ENCODE measurements at places on chromosomes 6 and 20.

GRCh38 chr6:49668083-49668511 lies 31.5 kb upstream of the RHAG start:
- DNase-seq = no peak

GRCh38 chr20:42472198-42472597 lies 717.5 kb downstream of the PTPRT start:
- DNase-seq = no peak

GRCh38 chr20:59018817-59019216 lies 412 bp upstream of the TUBB1 start:
- DNase-seq = no peak

- DNase-seq = no peak
Observed at GRCh38 chr6:41039060-41039998, at the start of gene UNC5CL. UNC5CL (minus strand) TSS chr6:41039221; CDS start chr6:41035074, 4,147 bp downstream.

GRCh38 chr20:59334651-59335300 lies 34.4 kb downstream of the EDN3 start:
- DNase-seq = no peak

GRCh38 chr6:46284475-46284874 lies 113.7 kb upstream of the ENPP5 start:
- DNase-seq = no peak

DNA sequence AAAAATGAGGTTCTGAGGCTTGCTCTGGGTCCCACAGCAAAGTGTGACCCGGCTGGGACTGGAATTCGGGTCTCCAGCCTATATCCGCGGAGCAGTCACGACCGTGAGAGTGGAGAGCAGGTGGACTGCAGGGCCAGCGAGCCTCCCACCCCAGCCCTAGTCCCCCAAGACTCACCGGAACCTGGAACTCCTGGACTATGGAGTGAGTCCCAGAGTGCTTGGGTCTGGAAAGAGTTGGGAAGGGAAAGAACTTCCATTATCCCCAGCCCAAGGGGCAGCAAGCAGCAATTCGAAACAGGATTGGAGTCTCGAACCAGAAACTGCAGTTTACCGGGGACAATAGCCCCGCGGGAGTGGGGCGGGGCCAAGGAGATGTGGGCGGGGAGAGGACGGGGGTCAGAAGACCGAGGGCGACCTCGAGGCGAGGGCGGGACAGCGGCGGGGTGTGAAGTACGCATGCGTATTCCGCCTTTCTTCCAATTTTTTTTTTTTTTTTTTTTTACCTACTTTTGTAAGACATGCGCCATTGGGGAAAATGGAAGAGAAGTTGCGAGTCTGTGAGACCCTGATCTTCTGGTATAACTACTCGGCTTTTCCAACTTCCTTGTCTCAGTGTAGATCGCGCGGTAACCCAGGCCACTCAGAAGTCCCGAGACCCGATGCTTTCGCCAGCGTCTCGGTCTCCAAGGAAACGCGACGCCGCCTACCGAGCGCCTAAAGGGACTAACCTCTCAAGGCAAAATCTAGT lies at the start of gene C20orf96:
C20orf96 (minus strand) TSS at position 667 of the 748 bp plus-strand sequence; CDS start at position 527, 140 bp downstream.
- DNase-seq = peak; percentile 95

DNA sequence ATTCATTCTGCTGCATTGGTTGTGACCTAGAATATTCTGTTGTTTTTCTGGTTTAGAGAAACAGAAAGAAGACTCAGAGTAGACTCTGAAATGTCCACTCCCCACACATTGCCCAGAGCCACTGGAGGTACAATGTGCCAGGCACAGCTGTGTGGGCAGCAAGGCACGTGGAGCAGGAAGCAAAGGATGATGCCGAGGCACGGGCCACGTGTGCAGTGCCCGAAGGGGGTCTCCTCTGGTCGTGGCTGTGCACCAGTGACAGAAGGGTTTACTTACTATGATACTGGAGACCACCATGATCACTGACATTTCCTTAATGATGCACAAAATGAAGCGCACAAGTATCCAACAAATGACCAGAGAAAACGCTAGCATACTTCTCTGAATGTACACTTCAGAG lies 488.9 kb downstream of the PRKN start:
- DNase-seq = no peak

- peak; percentile 21 for DNase-seq
Observed at GRCh38 chr6:84243240-84243639, 15.8 kb upstream of the CEP162 start.

GRCh38 chr6:44567406-44567805 lies 179.9 kb downstream of the CDC5L start:
- peak; percentile 16 for DNase-seq

DNA sequence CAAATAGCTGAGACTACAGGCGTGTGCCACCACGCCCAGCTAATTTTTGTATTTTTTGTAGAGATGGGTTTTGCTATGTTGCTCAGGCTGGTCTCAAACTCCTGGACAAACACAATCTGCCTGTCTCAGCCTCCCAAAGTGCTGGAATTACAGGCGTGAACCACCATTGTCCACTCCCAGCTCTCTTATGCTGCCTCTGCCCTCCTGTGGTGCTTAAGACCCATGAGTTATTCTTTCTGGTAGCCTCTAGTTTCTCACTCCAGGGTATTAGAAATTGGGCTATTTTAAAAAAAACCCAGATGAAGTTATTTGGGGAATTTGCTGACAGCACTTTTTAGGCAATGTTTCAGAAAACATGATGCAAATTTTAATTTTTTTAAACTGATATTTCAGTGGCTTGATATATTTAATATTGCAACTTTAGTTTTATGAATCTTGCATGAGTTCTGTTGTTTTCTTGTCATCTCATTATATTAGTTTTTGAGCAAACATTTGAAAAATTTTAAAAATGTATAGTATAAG lies 114.0 kb upstream of the FOXO3 start:
- DNase-seq = peak; percentile 44

GRCh38 chr6:41470029-41470330 lies 76.2 kb upstream of the FOXP4 start:
- DNase-seq = peak; percentile 38

GRCh38 chr20:63978319-63979228 lies 868 bp downstream of the SAMD10 start:
- no peak for DNase-seq
